Stimulated activated CD4-positive, alpha-beta T cell treated with anti-CD3 and anti-CD28 coated beads, Interleukin-15, amount 100 ng/mL, for 24 hours (primary cell): ENCODE measurements at places on chromosomes 13 and 19.

DNA sequence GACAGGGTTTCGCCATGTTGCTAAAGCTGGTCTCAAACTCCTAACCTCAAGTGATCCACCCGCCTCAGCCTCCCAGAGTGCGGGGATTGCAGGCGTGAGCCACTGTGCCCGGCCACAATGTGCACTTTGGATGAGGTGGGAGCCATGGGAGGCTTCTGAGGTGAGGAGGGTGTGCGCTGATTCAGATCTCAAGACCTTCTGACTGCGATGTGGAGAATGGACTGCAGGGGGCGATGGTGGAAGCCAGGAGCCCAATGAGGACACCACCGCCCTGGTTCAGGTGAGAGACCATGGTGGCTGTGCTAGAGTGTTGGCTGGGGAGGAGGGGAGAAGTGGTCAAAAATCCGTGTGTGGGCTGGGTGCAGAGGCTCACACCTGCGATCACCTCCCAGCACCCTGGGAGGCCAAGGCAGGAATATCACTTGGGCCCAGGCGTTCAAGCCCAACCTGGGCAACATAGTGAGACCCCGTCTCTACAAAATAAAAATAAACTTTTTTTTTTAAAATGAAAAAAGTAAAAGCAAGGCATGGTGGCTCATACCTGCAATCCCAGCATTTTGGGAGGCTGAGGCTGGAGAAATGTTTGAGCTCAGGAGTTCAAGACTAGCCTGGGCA lies 5.6 kb downstream of the INAFM1 start:
- peak; percentile 76 for DNase-seq

GRCh38 chr13:37288057-37288720 lies 182.7 kb upstream of the CSNK1A1L start:
- no peak for DNase-seq

GRCh38 chr13:28533125-28533436 lies 38.2 kb upstream of the FLT1 start:
- DNase-seq: no peak

- DNase-seq: no peak
These were observed 6.2 kb downstream of the TLE6 start for GRCh38 chr19:2983351-2984214.

GRCh38 chr19:3359015-3359918 lies 7.1 kb upstream of the NFIC start:
- peak; percentile 76 for DNase-seq

DNA sequence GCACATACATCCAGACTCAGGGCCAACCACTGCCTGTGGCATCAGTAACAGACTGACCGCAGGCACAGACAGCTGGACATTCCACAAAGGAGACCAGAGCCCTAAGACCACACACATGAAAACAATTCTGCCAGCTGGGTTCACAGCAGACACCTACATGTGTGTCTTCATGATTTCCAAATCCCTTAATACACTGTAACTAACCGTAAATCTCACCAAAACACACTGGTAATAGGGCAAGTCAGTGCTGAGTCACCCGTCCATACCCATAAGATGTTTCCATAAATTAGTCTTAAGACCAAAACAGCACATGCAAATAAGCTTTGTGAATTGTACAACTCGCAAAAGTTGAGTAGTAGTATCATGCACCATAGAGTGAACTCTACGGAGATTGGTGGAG lies 65.4 kb downstream of the TUBGCP3 start:
- DNase-seq: no peak

GRCh38 chr19:51712461-51713081 lies 11.2 kb downstream of the HAS1 start:
- peak; percentile 18 for DNase-seq

DNA sequence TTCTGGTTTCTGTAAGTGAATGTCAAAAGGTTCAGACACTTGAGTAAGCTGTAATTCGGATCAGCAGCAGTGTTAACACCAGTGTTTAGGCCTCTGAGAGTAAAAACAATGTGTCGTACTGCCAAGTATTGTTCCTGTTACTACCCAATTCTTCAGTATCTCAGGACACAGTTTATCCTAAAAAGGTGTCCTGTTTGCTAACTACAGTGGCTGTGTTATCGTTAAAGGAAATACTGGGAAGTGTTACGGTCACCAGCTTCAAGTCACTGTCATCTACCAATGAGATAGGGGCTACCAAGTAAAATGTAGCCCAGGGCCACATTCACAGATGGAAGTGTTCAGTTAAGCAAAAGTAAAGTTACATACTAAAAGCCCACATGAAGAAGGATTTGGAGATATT lies 2.3 kb upstream of the UPF3A start:
- no peak for DNase-seq

DNA sequence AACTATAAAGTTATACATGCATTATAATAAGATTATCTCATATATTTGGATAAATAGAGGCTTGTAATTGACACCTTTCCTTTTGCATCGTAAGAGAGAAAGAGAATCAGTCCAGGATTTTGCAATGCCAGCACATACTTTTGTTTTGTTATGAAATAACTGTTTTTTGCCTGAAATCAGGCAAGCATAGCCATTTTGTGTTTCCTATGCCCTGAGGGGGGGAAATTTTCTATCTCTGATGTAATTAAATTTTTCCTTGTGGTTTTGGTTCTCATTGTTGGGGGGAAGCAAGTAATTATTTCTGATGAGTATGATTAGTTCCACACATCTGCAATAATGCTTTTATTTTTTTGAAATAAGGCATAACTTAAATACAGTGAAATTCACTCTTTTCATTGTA lies 229.4 kb downstream of the NDFIP2 start:
- no peak for DNase-seq

DNA sequence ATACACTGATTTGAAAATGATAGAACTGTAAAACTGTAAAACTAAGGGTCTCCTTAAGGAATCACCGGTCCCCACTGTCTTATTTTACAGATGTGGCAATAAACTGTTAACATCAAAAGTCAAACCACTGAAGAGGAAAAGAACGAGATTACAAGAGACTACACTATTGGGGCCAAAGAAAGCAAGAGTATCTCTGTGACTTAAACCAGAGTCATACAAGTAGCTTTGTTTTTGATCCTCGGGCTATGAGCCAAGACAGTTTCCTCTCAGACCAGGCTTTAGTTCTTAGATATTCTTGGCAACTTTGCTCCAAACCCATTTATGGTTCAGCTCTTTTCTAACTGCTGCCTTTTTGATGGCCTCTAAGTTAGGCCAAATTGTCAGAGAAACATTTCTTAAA lies 113.8 kb downstream of the TBC1D4 start:
- DNase-seq: no peak

DNA sequence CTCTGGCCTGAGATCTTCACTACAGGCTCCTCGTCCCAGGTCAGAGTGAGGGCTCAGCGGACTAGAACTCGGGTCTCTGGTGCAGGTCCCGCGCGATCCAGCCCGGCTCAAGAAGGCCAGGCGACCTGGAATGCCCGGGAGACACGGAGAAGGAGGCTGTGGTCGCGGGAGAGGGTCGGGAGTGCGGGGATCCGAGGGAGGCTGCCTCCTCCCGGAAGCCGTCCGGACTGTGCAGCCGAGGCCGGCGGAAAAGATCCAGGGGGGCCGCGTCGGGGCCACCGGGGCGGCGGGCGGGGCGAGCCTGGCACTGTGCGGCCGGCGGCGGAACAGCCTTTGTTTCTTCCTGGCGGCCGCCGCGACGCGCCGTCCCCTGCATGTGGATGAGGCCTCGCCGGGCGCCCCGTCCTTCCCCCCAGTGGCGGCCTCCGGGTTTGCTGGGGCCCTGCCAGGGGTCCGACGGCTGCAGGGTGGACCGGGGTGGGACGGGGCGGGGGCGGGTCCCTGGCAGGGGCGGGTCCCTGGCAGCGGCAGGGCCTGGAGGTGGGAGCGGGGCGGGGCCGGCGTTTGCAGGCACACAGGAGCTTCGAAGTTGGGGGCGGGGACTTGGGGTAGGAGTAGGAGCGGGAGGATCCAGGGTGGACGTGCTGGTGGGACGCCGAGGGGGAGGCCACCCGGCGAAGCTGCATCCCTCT lies 1.0 kb upstream of the SLC7A10 start:
- DNase-seq: peak; percentile 52

DNA sequence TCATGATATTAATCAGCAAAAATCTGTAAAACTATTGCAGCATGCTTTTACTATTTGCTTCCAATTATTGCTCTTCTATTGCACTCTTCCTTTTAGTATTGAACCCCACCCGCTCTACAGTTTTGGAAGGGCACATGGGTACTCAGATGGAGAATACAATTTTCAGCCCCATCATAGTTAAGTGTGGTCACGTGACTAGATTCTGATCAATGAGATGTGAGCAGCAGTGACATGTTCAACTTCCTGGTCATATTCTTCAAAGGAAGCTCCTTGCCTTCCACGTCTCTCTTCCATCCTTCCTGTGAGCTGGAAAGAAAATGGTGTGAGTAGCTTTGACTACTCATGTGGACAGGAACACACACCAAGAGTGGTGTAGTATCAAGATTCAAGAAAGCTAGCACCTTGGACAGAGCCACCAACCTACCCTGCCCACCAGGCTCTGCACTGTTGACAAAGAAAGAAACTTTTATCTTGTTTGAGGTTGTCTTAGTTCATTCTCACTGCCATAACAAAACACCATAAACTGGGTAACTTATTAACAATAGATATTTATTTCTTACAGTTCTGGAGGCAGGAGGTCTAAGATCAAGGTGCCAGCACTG lies 3.8 kb upstream of the FGF14 start:
- DNase-seq: no peak

- DNase-seq: no peak
These were observed 1736.2 kb downstream of the SLITRK5 start for GRCh38 chr13:89407357-89407756.

- peak; percentile 90 for DNase-seq
These were observed 693 bp upstream of the TMED1 start for GRCh38 chr19:10836479-10837330.

DNA sequence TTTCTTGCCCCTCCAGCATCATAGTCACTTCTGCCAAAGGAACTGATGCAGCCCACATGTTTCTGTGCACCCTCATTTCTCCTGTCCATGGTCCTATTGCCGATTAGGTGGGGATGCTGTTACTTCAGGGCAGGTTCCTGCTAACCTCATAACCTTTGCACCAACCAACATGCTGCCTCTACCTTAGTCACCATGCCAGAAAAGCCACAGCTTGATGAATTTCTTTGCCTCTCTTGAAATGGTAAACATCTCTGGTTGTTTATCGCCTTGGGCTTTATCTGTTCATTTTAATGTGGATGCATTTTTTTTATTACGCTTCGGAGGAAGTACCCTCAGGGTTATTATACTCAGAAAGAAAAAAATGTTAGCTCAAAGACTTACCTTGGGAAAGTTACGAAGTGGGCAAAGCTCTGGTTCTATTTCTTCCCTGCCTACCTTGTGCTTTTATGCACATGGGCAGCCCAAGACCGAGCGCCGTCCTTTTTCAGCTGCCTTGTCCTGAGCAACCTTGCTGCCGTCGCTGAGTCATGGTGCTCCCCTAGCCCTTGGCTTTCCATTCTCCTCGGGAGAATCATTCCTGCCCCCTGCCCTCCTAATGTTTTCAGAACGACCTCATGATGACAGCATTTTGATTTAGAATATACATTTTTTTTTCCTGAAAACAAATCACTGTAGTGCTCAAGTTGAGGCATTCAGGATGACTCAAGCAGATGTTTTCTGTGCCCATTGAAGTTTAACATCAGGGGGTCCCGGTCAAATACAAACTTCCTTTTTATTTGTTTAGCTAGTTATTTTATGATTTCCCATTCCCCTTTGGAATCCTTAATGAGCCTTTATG lies 280.0 kb downstream of the SHISA2 start:
- DNase-seq: no peak

- DNase-seq: peak; percentile 66
These were observed 7.5 kb downstream of the RPS9 start for GRCh38 chr19:54207983-54208783.

DNA sequence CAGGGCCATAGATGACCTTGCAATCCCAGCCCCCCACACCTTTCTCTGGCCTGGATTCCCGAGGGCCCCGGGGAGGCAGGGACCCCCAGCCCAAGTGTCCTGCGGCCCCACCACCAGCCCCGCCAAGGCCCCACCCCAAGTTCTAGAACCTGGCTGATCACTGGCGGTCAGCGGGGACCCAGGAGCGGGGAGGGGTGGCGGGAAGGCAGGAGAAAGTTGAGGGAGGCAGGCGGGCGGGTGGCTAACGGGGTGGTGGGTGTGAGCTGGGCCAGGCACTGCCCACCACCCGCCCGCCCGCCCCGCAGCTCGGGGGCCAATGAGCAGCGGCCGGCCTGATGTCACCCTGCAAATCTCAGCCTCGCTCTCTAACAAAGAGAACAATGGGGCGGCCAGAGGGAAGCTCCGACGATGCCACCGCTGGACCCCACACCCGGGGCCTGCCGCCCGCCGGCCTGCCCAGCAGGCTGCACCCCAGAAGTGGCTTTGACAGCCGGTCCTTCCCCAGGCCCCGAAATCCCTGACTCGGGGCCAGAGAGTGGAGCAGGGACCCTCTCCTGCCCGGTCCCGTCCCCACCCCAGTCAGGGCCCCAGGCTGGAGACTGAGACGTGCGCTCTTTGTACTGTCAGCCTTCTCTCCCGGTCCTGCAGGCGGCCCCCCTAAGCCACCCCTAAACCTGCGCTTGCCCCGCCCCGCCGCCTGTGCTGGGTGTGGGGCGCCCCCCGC lies 1.6 kb downstream of the MEX3D start:
- no peak for DNase-seq

DNA sequence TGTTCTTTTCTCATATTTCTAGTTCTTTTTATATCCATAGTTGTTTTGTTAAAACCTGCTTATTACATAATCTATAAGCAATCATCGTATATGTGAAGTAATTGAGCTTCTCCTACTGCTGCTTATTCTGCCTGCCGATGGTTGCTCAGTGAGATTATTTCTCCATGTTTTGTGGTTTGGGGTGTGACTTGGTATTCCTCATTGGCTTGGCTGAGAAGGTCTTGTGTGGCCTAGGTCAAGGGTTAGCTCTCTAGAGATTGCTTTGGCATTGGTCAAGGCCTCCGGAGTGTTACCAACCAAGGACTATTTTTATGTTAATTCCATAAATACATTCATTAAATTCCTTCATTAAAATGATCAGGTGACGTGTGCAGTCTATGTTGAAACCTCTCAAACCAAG lies 302.8 kb downstream of the MYO16 start:
- no peak for DNase-seq

DNA sequence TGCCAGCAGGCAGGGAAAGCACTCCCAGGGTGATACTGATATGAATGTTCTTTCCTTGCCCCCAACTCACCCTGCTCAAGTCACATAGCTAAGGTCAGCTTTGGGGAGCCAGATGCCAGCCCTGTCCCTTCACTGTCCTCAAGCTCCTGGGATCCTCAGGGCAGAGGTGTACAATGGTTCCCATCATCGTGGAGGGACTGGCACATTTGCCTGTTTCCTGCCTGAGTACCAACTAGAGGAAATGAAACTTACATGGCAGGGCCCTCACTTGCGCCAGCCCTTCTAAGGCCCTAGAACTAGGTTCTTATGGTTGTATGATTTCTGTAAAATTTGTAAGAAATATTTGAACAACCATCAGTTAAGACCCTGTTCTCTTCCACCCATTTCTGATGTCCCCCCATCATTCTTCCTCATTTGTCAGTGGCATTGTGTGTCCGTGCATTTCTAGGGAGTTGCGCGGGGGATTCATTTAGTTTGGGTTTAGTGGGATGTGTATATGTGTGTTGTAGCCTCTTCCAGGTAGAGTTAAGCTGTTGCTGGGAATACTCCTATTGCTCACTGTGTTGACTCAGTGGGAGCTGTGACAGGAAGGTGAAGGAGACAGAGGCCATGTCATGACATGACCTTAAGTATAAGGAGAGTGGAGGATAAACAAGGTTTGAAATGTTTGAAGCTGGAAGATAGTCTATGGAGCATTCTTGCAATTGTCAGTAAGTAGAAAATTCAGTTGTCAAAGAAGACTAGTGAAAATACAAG lies 41.3 kb upstream of the RCBTB2 start:
- DNase-seq: no peak

GRCh38 chr19:55594996-55595545 lies 4.2 kb downstream of the FIZ1 start:
- no peak for DNase-seq
